Liver (tissue), 10 donors: ENCODE measurements at places on chromosomes 3 and 15. TPM values are rescaled to one million over a fixed set of nuclear protein-coding genes. Genes with fewer than 3 reads are reported as not detected.

- no peaks in the 10 kb centered on the region for H3K4me1 ChIP-seq
- H3K27me3 ChIP-seq: no peaks in the 10 kb centered on the region
- no peak overlapping the region for H3K4me3 ChIP-seq
- no peak overlapping the region for H3K27ac ChIP-seq
- H3K36me3 ChIP-seq: peaks cover 2% of the 10 kb centered on the region
Observed at GRCh38 chr15:64191971-64192830, 29.4 kb upstream of the PPIB start.

EPHB3 gene
- 0.51 TPM for polyA plus RNA-seq

CHRM5 gene
- not detected for polyA plus RNA-seq

- no peaks in the 10 kb centered on the region for H3K36me3 ChIP-seq
- H3K27me3 ChIP-seq: no peaks in the 10 kb centered on the region
- H3K4me3 ChIP-seq: no peak overlapping the region
- peaks cover 6% of the 10 kb centered on the region for H3K4me1 ChIP-seq
- H3K27ac ChIP-seq: peak overlapping the region; percentile 34
Observed at GRCh38 chr15:40915116-40915661, 14.0 kb upstream of the DLL4 start.

GRCh38 chr3:43155464-43156121, 49.7 kb upstream of the POMGNT2 start:
- no peaks in the 10 kb centered on the region for H3K27me3 ChIP-seq
- H3K4me1 ChIP-seq: no peaks in the 10 kb centered on the region
- no peaks in the 10 kb centered on the region for H3K36me3 ChIP-seq
- H3K4me3 ChIP-seq: no peak overlapping the region
- no peak overlapping the region for H3K27ac ChIP-seq

GRCh38 chr3:194884649-194885315, 199.1 kb downstream of the FAM43A start:
- no peak overlapping the region for H3K27ac ChIP-seq
- no peaks in the 10 kb centered on the region for H3K27me3 ChIP-seq
- H3K4me3 ChIP-seq: no peak overlapping the region
- H3K36me3 ChIP-seq: no peaks in the 10 kb centered on the region

DNA sequence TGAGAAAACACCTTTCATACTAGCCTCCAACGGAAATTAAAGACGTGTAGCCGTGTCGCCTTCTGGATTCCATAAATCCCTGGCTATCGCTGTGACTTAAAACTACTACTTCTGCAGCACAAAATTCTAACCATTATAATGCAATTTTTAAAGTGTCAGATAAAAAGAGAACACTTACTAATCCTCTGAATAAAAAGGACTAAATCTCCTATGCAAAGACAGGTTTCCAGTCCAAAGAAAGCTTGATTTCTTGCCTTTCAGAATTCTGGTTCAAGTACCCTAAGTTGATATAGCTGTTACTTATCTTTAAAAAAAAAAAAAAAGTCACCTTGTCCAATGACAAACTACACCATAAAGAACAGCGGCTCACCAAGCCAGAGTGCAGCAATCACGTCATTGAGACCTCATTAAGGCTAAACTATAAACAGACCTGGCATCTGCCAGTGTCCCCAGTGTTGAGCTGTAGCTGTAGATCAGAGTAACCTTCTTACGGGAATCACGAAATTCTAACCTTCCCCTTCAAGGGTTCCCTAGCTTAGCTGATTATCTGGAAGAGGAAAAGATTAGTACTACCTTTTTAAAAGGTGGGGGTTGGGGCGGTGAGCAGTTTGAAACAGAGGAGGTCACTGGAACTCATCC, 2.2 kb downstream of the ABCC5 start:
- H3K27ac ChIP-seq: no peak overlapping the region
- no peak for DNase-seq
- H3K36me3 ChIP-seq: no peaks in the 10 kb centered on the region
- H3K4me3 ChIP-seq: no peak overlapping the region

STRA6 gene
- polyA plus RNA-seq: not detected

PLA1A gene
- polyA plus RNA-seq: 30.6 TPM

DNA sequence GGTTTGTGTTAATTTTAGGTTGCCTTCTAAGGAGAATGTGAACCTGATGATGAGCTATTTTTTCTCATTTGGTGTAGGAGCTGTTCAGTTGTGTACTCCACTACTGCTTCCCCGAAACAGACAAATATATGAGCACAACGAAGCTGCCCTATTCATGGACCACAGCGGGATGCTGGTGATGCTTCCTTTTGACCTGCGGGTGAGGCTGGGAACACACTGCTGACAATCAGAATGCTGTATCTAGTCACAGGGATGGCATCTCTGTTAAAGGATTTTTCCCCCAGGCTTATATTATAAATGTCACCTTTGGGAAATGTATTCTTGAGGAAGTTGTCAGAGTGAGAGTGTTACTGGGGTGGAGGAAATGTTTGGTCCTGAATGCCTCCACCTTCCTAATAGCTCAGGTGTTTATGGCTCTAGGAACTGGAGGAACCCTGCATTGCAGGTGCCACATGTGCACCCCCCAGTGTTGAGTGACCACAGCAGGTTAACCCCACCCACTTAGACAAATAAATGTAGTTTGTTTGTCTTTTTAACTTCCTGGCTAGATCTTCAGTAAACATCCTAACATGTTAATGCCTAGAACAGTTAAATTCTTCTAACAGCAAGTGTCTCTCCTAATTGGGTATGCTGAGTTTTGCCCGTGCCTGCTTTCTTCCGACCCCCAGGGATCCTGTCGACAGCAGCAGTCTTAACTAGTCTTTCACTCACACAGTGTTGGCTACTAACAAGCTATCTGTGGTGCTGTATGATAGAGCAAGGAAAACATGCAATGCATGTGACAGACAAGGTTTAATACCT, 35.7 kb downstream of the SRP14 start:
- H3K27ac ChIP-seq: peak overlapping the region; percentile 53
- H3K36me3 ChIP-seq: peaks cover 18% of the 10 kb centered on the region
- peaks cover 21% of the 10 kb centered on the region for H3K4me1 ChIP-seq
- peak overlapping the region; percentile 4 for H3K4me3 ChIP-seq

DNA sequence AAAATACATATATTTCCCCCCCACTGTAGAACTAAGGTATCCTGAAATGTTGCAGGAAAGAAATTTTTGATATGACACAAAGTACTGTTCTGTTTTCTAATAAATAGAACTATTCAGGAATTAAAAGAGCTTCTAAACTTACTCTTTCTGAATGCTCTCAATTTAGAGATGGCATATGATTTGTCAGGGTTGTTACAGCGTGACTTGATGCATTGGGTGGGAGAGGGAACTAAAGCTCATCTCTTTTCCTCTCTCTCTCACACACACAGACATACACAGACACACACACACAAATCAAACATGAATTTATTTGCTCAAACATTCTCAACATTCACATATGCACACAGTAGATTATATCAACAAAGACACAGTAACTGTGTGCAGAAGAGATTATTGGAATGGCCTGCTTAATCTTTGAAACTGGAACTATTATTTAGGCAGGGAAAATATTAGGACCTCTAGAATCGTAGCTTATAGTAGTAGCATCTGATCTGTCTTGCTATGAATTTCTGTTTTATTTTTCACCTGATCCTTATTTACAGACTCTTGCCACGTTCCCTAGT, 807.4 kb upstream of the GBE1 start:
- no peaks in the 10 kb centered on the region for H3K27me3 ChIP-seq
- no peaks in the 10 kb centered on the region for H3K4me1 ChIP-seq
- no peak overlapping the region for H3K27ac ChIP-seq
- no peaks in the 10 kb centered on the region for H3K36me3 ChIP-seq
- no peak for DNase-seq
- no peak overlapping the region for H3K4me3 ChIP-seq

TBC1D5 gene
- polyA plus RNA-seq: 9.1 TPM

GRCh38 chr3:66377800-66378199, 123.0 kb downstream of the LRIG1 start:
- H3K36me3 ChIP-seq: peaks cover 43% of the 10 kb centered on the region
- no peaks in the 10 kb centered on the region for H3K27me3 ChIP-seq
- DNase-seq: no peak

DNA sequence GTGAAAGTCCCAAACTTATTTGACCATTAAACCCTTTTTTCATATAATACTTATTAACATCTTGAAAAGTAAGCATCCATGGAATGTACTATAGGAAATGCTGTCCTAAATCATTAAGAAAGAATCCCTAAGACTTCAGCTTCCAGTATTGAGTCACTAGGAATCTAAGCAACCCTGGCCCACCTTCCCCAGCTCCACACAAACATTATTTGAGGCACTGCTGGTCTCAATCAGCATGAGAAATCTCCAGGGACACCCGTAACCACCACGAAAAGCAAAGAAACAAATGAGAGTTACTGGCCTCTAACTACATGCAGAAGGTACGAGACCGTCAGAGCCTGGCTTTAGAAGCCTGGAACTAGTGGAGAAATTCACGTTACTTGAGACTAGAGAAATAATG, 68.2 kb downstream of the POLQ start:
- no peak overlapping the region for H3K27ac ChIP-seq
- H3K4me1 ChIP-seq: no peaks in the 10 kb centered on the region
- no peak overlapping the region for H3K4me3 ChIP-seq
- DNase-seq: no peak
- H3K27me3 ChIP-seq: no peaks in the 10 kb centered on the region

DNA sequence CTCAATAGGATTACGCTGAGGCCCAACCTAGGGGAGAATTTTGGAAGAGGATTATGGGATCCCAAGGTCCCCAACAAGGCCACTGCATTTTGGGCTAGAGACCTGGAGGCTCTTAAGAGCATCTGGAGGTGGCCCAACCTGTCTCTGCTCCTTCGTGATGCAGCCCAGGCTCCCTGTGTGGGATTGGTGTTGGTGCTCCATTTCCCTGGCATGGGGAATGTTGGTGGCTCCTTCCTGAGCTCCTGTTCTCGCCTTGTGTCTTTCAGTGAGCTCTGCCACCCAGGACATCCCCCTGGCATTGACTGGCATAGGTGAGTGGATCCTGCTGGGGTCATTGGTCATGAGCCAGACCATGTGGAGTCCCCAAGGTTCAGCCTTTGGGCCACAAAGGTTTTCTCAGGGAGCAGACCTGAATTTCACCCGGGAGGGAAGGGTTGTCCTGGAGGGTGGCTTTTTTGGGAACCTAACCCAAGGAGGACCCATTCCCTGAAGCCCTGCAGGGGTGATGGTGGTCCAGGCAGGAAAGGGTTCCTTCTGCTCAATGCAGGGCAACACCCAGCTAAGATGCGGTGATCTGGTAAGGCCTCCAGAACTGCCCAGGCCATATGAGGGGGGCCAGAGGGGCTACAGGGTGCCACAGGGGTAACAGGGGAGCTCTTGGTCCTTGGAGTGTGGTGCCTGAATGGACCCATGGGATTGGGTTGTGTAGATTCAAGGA, 202.5 kb downstream of the UBE3A start:
- DNase-seq: no peak
- H3K4me3 ChIP-seq: no peak overlapping the region
- no peaks in the 10 kb centered on the region for H3K27me3 ChIP-seq
- H3K4me1 ChIP-seq: no peaks in the 10 kb centered on the region

GRCh38 chr15:75577401-75578172, 1.5 kb downstream of the PTPN9 start:
- H3K27me3 ChIP-seq: no peaks in the 10 kb centered on the region
- peak overlapping the region; percentile 89 for H3K27ac ChIP-seq
- peak overlapping the region; percentile 90 for H3K4me3 ChIP-seq
- DNase-seq: no peak
- H3K4me1 ChIP-seq: peaks cover 12% of the 10 kb centered on the region

SSR3 gene
- polyA plus RNA-seq: 149 TPM

DNA sequence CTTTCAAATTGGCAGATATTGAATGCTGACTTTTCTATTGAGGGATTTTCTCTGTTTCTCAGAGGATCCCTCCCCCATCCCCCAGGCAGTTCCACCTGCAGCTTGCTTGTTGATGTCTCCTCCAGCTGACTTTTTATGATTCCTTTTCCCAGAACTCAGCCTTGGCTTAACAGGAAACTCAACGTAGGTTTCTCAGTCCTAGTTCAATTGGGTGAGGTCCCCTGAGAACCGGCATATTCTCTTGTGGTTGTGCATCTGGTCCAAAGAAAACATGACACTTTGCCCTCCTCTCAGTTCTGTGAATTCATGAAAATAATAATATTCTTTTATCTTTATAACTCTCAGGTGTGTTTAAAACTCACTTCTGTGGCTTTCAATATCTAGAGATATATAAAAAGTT, 1222.1 kb downstream of the OTOL1 start:
- H3K4me3 ChIP-seq: no peak overlapping the region
- no peaks in the 10 kb centered on the region for H3K36me3 ChIP-seq

SELENOT gene
- polyA plus RNA-seq: 80.8 TPM

B3GNT5 gene
- 0.22 TPM for polyA plus RNA-seq

PLA2G4E gene
- polyA plus RNA-seq: not detected

GRCh38 chr3:124034016-124034843, 42.3 kb upstream of the ROPN1 start:
- no peaks in the 10 kb centered on the region for H3K27me3 ChIP-seq
- peak overlapping the region; percentile 45 for H3K4me3 ChIP-seq
- DNase-seq: no peak
- H3K4me1 ChIP-seq: peaks cover 12% of the 10 kb centered on the region
- peak overlapping the region; percentile 45 for H3K27ac ChIP-seq
- no peaks in the 10 kb centered on the region for H3K36me3 ChIP-seq

DNA sequence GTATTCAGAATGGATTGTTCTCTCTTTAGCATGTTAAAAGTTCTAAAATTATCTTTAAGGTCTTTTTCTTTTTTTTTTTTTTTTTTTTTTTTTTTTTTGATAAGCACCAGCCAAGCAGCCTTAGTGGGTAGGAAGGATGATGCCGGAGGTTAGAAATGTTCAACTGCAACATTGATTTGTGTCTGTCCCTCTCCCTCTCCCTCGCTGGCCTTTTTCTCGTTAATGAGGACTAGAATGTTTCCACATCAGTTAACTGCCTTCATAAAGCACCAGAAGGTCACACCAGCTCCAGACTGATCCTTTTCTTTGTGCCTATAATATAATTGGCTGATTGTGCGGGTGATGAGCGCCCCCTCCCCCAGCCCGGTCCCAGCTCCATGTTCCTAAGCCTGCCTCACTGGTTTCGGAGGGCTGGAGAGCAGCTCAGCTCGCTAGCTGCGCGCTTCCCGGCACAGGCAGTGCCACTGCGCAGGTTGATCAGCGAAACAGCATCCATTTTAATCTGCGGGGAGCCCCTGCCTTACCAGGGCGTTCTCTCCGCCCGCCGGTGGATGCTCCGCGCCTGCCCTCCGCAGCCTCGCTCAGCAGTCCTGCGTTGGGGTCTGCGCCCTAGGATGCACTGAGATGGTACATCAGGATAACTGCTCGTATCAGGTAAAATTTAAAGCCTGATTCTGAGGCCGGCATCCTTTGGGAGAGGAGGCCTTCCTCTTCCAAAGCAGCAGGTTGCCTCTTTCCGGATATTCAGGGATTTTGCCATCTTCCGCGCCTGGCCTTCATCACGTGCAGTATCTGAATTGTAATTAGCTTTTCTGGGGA, 148.9 kb upstream of the IL12A start:
- H3K27me3 ChIP-seq: no peaks in the 10 kb centered on the region
- H3K36me3 ChIP-seq: no peaks in the 10 kb centered on the region
- no peak within 1 kb of the TSS for H3K4me3 ChIP-seq
- no peaks in the 10 kb centered on the region for H3K4me1 ChIP-seq
- DNase-seq: no peak
